LNCaP clone FGC (cell line): ENCODE measurements at places on chromosomes 2 and 18.

- no peak for DNase-seq
These were observed 278.6 kb upstream of the TMEFF2 start for GRCh38 chr2:192473331-192473730.

DNA sequence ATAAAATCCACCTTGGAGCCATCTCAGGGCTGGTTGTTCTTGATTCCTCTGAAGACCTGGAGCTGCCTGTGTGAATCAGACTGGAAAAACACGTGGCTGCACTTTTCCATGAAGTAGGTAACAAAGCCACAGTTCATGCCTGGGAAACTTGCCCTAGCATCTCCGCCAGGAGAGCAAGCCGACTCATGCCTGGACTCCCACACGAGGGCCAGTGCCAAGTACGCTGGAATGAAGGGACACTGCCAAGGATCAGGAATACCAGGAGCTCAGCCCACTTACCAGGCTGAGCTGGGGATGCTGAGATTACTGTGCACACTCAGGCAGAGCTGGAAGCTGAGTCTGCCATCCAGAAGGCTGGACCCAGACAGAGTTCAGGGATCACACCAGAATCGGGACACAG, 10.9 kb upstream of the FHL2 start:
- DNase-seq, result peak; percentile 56

DNA sequence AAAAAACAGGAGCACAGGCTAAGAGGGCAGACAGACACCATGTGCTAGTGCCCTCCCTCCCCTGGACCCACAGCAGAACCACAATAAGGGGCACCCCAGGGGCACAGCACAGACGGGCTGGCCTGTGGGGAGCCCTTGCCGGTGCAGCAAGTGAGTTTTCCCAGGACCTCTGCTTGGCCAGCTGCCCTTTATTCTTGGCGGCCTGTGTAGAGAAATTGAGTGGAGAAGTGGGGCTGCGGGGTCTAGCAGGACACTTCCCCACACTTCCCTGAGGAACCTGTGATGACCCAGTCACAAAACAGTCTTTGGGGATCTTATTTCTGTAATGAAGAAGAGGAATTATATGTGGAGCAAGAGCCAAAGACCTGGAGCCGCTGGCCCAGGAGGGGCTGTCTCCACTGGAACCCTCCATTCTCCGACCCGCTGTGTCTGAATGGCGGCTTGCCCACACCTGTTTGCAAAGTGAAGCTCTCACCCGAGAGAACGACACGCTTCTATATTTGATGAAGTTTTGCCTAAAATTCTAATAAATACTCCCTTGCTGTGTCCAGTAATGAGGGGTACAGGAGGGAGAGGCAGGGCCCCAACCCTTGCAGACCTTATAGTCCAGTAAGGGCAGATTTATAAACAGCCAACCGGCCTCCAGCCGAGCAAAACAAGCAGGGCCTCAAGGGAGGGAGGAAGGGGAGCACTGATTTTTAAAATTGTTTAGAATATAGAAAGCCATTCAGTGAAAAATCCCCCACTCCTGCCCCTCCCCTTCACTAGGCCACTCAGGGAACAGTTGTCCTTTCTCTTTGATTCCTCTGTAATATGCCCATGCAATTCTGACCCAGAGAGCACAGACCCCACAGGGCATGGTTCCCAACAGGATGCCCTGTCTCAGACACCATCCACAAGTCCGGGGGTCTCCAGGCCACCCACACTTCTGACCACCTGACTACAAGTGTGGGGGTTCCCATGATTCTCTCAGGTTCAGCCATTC, 44.7 kb upstream of the SNED1 start:
- DNase-seq, result no peak

GRCh38 chr18:44733069-44733753, 52.5 kb downstream of the SETBP1 start:
- no peak for DNase-seq

DNA sequence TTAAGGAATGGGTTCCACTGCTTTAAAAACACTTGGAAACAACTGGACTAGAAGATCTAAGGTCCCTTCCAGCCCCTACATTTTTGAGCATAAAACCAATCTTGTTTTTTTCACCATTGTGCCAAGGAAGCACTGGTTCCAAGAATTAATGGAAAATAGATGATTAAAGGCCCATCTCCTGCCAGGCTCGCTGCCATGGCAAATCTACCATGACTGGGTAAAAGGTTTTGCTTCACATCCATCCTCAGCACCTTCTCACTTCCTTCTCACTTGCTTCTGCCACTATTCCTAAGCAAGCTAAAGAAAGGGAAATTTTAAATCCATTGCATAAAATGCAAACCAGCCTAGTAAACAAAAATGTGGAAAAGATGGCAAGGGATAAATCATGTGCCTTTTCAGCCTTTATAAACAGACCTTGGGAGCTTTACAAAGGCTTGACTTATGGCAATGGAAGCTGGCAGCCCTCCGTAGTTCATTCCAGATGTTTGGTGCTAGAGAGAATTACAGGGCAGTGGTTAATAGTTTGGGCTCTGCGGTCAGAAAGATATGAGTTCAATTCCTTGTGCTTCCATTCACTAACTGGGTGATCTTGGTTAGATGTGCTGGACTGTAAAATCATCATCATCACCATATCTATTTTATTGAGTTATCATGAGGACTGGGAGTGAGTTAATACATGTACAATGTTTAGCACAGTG, 27.0 kb upstream of the ST3GAL5 start:
- DNase-seq, result no peak

DNA sequence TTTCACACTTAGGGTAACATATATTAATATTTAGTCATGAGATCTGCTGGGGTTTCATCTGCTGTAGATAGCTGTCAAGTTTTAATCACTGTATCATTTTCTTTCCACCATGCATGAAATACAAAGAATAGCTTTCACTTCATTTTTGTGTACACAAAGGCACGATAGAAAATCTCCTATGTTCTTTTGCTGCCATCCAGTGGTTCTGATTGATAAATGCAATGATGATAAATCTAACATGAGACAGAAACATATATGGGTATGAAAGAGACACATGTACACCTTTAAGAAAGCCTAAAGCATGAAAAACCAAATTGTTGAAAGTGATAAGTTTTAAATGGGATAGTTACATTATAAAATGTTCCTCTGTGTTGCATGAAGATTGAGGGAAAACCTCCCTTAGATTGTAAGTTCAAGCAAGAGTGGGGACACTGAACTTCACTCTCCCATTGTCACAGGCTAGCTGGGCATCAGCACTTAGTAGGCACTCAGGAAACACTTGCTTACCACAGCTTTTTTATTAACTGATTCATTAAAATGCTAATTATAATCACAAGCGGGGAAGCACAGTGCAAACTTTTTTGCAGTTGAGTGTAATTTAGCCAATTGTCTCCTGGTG, 31.2 kb downstream of the C1D start:
- peak; percentile 17 for DNase-seq
